Hematopoietic multipotent progenitor cell treated with erythropoietin and hydrocortisone succinate and interleukin-3 and kit ligand, for 6 days (in vitro differentiated cells): ENCODE measurements at places on chromosomes 5 and 9.
A peak's percentile ranks its signal among the peaks of the same experiment; 100 is the strongest.

GRCh38 chr5:6393596-6394194 lies 15.3 kb upstream of the MED10 start:
- DNase-seq, result no peak

GRCh38 chr5:59088546-59088945 lies 505.7 kb downstream of the RAB3C start:
- DNase-seq, result no peak

DNA sequence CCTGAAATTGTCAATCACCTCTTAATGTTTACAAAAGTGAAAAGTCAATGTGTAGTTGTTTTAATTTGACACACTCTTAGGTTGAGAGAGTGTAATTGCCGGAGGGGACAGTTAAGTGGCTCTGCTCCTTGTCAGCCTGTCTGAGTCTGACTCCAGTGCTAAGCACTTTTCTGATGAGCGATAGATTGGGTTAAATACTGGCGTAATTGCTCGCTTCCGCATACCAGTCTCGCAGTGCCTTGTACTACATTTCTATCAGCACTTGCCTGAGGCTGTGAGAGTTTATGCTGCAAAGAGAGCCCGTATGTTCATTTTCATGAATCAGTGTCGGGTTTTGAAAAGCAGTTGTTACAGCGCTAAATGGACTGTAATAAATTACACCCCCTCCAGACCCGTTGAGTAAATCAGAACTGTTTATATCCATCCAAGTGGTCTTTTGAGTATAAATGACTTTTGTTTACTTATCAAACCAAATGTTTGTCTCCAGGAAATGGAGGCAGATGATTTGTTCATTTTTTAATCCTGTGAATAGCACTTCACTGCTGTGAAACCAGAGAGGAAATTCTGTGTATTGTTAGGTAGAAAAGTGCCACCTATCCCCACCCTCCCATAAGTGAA lies 41.0 kb upstream of the DMRT3 start:
- DNase-seq, result no peak

DNA sequence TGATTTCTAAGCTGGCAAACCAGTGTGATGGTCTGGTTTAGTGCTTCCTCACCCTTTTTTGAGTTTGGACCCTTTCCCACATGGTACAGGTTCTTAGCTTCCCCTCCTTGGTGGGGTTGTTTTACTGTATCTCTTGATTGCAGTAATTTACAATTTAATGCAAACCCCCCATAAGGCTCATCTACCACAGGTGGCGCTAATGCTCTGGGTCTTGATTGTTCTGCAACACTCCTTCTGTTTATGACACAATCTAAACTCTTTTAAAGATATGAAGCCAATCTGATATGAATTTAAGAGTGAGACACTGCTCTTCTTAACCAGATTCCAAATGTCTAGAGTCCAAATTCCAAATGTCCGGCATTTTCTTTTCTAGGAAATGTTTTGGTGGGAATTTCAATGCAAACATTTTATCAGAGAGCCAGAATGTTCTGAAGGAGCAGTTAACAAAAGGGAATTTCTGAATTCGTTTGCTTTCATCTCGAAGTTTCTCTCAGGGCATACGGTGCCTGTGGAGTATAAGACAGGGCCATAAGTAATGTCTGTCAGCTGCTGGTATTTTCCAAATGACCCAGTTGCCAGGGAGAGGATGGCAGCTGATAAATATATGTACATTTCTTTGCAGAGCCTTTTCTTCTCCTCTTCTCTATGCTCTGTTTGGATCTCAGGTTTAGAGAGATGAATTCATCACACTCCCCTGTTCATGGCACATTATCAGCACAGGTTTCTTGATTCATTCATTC lies 246.8 kb downstream of the ARHGAP26 start:
- DNase-seq, result peak; percentile 82

DNA sequence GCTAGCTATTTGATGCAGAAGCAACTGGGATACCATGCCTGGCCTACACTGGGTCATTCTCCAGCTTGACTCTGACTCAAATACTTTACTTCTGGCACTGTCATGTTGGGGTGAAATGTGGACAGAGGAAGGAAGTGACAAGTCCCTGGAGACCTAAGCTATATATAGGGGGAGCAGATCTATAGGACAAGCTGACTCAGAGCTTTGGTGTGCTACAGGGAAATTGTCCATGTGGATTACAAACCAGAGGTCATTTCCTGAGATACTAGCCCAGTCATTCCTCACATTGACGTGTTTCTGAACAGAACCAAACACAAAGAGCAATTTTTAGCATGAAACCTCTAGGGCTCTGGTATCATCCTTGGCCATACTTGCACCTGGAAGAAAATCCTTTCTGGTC lies 531.6 kb upstream of the CLINT1 start:
- DNase-seq, result no peak

- DNase-seq, result peak; percentile 61
These were observed 47.1 kb upstream of the ZNF354A start for GRCh38 chr5:178777520-178777919.

DNA sequence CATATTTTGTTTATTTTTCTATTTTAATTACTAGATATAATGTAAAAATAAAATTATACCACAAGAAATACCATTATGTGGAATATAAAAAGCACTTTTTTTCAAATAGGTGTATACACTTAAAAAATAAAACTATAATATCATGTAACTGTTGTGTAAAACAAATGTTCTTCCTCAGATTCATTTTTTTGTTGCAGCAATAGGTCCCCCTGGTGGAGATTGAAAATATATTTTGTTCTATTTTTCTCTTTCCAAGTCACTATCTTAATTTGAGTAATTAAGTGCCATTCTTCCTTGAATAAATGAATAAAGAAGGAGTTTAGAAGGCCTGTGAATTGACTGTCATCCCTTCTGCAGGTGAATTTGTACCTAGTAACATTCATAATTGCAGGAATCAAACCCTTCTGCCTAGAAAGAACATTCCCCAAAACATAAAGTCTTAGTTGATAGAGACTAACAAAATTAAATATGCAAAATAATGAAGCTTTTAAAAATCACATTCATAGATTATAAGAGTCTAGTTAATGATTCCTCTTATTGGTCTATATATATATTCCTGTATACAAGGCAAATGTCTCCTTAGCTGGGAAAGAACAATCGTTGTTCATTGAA lies 23.4 kb downstream of the CETN3 start:
- peak; percentile 55 for DNase-seq

DNA sequence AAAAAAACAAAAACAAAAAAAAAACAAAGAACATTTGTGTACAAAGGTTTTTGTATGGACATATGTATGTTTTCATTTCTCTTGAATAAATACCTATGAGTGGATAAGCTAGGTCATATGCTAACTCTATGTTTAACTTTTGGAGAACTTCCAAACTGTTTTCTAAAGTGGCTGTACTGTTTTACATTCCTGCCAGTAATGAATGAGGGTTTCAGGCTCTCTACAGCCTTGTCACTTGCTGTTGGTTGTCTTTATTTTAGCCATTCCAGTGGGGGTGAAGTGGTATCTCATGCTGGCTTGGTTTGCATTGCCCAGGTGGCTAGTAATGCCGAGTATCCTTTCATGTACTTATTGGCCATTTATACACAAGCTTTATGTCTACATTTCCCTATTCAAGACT lies 9.1 kb upstream of the TRIO start:
- no peak for DNase-seq

GRCh38 chr9:81609782-81610739 lies 79.3 kb downstream of the TLE1 start:
- DNase-seq, result peak; percentile 70

GRCh38 chr9:3960661-3961144 lies 339.2 kb downstream of the GLIS3 start:
- DNase-seq, result no peak

GRCh38 chr9:137315581-137316011 lies 13.5 kb upstream of the NRARP start:
- no peak for DNase-seq

DNA sequence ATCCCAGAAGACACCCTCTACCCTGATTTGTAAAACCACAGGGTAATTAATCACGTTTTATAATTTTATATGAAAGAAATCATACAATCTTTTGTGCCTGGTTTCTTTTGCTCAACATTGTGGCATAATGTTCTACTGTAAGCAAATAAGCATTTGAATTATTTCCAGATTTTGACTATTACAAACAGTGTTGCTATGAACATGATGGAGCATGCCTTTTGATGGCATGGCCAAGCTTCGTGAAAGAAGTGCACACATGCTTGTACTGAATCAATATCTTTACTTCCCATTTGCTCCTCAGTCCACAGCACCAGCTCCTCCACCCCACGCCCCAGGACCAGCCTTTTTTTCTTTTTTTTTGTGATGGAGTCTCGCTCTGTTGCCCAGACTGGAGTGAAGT lies 29.9 kb downstream of the ACSL6 start:
- no peak for DNase-seq

- DNase-seq, result no peak
These were observed 253.1 kb downstream of the TLR4 start for GRCh38 chr9:117957267-117957666.

DNA sequence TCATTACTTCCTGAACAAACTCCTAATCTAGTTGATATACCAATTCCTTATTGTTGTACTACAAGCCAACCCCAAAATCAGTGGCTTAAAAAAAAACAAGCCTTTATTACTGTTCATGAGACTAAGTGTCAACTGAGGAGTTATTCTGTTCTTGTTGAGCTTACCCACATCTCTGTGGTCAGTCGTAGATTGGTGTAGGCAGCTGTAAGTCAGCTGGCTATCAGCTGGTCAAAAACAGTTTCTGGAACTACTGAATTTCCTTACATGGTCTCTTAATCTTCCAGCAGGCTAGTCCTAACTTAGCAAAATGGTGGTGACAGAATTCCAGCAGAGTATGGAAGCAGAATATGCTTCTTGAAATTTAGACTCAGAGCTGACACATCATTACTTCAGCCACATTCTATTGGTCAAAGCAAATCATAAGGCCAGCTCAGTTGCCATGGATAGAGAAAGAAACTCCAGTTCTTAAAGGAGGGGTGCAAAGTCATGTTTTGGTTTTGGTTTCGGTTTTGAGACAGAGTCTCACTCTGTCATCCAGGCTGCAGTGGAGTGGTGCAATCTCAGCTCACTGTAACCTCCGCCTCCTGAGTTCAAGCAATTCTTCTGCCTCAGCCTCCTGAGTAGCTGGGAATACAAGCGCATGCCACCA lies 386.1 kb upstream of the MPDZ start:
- no peak for DNase-seq

GRCh38 chr5:93054424-93055163 lies 526.4 kb downstream of the NR2F1-AS1 start:
- peak; percentile 1 for DNase-seq

DNA sequence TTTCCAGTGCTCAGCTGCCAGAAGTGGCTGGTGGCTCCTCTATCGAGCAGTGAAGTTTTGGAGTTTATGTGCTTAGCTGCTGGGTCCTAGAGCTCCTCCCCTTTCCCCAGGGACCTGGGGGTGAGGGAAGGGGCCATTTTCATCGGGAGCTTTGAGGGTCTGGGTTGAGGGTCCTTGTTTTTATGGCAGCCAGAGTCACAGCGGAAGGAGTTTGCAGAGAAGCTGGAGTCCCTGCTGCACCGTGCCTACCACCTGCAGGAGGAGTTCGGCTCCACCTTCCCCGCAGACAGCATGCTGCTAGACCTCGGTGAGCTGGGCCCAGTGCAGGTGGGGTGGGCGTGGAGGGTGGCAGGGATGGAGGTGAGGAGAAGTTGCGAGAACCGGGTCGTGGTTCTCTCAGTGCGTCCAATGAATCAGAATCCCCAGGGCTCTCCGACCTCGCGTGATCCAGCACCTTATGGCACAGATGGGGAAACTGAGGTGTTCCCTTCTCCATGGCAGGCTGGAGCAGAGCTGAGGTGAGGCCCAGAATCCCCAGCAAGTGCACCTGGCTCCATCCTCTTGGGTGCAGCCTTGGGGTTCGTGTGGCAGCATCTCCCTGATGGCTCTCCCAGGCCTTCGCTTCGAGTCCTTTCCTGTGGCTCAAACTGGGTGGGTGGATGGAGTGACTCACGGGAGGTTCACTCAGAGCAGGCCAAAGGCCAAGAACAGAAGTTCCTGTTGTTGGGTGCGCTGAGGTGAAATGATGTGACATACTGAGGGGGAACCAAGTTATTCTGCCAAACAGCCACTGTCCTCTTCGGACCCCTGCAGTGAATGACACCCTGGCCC lies 21.7 kb upstream of the DOLPP1 start:
- DNase-seq, result no peak

DNA sequence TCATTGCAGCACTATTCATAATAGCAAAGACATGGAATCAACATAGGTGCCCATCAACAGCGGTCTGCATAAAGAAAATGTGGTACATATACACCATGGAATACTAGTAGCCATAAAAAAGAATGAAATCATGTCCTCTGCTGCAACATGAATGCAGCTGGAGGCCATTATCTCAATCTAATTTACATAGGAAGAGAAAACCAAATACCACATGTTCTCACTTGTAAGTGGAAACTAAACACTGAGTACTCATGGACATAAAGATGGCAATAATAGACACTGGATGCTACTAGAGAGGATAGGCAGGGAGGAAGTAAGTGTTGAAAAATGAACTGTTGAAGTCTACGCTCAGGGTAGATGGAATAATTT lies 203.9 kb upstream of the CDH9 start:
- no peak for DNase-seq

GRCh38 chr9:38390851-38391250 lies 1.7 kb upstream of the ALDH1B1 start:
- DNase-seq, result no peak

GRCh38 chr9:93451849-93452709 lies 594 bp downstream of the FAM120A start:
- peak; percentile 53 for DNase-seq

DNA sequence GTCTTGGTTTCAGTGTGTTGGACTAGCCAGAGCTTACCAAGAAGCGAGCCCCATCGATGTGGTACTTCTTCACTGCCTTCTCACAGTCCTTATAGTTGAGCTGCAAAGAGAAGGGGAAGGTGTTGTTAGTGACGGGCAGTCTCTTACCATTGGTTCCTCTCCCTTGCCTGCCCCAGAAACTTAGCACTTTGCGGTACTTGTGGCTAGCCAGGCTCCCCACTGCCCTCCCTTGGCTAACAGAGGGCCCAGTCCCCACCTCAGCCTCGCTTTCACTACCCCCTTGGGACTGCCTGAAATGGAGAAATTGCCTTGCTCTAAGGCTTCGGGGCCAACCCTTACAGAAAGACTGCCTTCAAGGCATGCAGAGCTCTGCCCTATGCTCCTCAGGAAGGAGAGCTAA lies 4.3 kb downstream of the LCP2 start:
- peak; percentile 91 for DNase-seq

DNA sequence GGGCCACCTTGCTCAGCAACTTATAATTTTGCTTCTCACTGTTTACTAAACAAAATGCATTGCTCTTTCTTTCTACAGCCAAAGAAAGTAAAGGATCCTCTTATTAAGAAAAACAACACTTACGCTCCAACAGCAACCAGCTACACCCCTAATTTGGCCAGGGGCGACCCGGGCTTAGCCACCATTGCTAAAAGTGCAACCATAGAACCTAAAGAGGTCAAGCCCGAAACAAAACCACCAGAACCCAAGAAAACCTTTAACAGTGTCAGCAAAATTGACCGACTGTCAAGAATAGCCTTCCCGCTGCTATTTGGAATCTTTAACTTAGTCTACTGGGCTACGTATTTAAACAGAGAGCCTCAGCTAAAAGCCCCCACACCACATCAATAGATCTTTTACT lies 49.1 kb downstream of the GABRA1 start:
- no peak for DNase-seq
